IMR-90 (cell line): ENCODE measurements at places on chromosomes 6 and 20.

- DNase-seq = no peak
Measured at GRCh38 chr6:137493218-137494038, 766 bp downstream of the OLIG3 start.

DNA sequence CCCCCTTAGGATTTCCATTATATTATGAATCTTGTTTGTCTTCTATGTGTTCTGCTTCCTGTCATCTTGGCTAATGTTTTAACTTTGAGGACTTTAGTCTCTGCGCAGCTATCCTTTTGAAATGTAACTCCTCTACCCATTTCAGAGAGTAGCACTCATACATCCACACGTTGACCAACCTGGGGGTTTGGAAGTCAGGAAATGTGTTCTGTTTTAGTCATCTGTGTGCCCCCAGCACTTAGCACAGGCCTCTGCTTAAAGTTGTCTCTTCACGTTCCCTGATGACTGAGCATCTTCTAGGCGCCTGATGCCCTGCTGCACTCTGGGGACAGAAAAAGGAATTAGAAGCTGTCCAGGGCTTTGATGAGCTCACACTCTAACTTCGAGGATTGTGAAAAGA is 47.9 kb downstream of the HMGN3 start:
- DNase-seq = no peak

GRCh38 chr20:48674461-48674860 is 153.3 kb downstream of the PREX1 start:
- no peak for DNase-seq

- no peak for DNase-seq
Measured at GRCh38 chr6:7016226-7016625, 91.5 kb upstream of the RREB1 start.

DNA sequence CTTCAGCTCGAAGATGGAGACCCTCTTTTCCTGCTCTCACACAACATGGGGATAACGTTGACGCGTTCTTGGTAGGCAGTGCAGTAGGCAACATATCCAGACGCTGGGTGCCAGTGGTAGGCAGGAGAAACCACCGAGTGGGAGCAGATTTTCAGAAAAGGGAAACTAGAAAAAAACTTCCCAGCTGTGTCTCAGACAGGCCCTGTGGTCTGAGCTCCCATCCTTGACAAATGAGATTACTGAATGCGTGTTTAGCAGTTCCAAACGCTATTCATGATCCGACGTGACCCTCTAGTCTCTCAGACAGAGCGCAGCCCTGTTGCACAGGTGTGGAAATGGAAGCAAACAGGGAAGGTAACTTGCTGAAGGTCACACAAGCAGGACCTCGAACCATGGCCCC is 83.9 kb upstream of the DUSP22 start:
- no peak for DNase-seq

DNA sequence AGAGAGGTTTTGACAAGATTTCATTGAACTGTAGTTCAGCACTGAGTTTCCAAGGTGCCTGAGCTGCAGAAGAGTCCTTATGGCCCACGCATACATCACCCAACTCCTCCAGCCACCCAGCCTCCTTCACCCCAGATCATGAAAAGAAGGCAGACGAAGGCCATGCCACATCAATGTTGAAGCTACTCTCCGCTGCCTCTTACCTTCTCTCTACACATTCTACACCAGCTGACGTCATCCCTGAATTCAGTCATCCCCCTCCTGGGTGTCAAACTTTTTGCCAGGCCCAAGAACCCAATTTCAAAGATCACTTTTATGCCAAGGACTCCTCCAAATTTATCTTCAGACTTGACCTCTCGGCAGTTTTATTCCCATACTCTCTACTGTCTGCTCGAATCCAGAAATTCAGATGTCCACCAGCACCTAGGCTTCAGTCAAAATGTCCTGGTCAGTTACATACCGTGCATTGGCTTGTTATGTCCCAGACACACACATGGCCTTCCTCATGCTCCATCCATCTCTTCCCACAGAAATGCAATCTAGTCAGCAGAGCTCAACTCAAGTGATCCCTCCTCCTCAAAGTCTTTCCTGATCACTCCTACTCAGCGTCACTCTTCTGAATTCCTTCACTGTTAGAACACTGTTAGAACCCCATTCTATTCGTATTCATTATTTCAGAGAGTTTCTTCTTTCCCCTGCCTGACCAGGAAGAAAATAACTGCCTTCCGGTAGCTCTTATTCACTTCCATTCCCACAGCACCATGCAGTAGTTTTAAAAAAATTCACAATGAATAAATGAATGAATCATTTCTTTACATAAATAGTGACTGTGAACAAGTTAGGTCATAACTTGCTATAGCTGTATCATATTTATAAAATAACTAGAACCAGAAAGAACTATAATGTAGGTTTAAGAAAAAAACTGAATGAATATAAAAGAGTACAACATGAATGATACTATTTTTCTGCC is 11.5 kb downstream of the ATXN1 start:
- peak; percentile 63 for DNase-seq
